ENCODE measurements at places on chromosomes 11 and 22.

GRCh38 chr11:95788921-95789505 is 569 bp downstream of the FAM76B start:
- DNase-seq, result peak; percentile 58

GRCh38 chr11:96235751-96236150 is 107.2 kb downstream of the MAML2 start:
- DNase-seq, result no peak

DNA sequence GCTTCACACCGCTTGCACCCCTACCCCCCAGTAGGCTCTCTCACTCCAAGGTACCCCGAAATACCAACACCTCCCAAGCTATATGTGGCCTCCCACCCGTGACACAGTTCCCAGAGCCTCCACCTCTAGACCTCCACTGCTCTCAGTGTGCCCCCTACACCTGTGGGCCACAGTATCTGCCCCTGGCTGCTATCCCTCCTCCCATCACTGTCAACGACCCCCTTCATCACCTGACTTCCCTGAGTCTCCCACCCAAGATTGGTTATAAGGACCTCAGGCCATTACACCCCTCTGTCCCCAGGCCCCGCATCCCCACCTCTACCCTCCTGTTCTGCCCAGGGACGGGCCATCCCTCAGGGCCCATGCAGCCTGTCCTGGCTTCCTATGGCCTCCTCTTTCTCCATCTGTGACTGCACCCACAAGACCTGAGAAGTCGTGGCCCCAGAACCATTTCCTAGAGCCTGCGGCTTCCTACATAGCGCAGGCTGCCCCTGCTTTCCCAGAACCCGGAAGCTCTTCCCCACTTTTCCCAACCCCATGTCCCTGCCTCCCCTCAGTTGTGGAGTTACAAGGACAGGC is 734 bp downstream of the ACR start:
- DNase-seq, result no peak

GRCh38 chr22:43099095-43099494 is 9.9 kb upstream of the TTLL1 start:
- DNase-seq, result no peak

DNA sequence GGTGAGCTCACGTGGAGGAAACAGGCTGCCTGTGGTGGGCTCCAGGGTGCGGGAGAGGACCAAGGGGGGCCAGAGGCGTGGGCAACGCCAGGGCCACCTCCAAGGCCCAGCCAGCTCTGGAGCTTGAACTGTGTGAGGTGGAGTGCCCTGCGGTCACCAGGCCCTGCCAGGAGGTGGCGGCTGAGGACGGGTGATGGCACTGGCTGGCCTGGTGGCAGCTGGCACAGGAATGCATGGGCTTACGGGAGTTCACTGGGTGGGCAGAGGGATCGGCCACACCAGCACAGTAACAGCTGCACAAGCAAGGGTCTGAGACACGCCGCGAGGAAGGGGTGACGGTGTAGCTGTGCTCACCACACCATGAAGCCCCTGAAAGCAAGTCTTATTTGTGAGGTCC is 15.8 kb downstream of the TOLLIP start:
- DNase-seq, result peak; percentile 15

GRCh38 chr11:2303627-2304505 is 2.1 kb downstream of the TSPAN32 start:
- no peak for DNase-seq
